ENCODE measurements at places on chromosomes 7 and 10.
A peak's percentile ranks its signal among the peaks of the same experiment; 100 is the strongest.

GRCh38 chr7:30163231-30163894, 28.6 kb downstream of the MTURN start:
- DNase-seq, result no peak

DNA sequence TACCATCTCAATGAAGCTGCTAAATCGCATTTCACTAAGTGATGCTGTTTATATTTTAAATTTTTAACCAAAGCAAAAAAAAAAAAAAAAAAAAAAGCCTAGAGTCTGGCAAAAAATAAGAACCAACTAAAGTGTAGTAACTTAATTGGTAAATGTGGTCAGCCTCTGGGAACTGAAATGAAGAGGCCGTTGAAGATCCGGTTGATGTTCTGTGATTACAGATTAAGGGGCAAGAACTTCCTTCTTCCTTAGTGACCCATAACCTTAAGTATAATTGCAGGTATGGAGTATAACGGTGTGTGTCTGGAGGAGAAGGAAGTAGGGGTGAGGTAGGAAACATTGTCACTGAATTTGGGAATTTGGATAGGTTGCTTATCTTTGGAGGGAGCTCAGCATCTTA, 7.7 kb upstream of the SRGN start:
- DNase-seq, result no peak

DNA sequence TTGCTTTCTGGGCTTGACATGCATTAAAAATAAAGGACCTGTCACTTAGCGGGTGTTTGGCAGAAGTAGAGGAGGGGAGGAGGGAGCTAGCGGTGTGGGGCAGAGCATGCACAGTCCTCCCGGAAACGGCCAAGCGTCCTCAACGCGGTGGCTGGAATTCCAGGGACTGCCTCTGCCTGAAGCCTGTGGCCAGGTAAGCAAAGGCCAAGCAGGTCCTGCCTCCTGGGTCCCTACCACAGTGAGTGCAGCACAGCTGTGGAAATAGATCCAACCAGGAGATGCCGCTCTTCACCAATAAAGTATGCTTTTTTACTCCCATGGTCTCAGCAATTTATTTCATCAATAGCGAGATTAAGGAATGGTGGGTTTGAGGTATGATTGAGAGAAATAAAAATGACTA, 323.4 kb downstream of the WDR37 start:
- no peak for DNase-seq

DNA sequence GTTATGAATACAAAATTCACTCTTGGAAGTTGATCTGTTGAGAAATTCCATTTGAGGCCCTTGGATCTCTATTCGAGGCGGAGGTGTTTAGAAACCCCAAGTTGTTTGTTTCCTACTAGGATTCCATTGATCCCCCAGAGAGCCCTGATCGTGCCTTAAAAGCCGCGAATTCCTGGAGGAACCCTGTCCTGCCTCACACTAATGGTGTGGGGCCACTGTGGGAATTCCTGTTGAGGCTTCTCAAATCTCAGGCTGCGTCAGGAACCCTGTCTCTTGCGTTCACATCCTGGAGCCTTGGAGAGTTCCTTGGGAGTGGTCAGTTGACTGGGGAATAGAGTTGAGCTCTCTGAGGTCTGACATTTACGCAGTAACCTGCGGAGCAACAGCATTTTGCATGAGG, 1.2 kb downstream of the CFAP69 start:
- no peak for DNase-seq

- no peak for DNase-seq
Measured at GRCh38 chr10:95745501-95745900, 10.5 kb upstream of the ENTPD1 start.

GRCh38 chr10:116893686-116894037, 44.4 kb downstream of the ENO4 start:
- no peak for DNase-seq

DNA sequence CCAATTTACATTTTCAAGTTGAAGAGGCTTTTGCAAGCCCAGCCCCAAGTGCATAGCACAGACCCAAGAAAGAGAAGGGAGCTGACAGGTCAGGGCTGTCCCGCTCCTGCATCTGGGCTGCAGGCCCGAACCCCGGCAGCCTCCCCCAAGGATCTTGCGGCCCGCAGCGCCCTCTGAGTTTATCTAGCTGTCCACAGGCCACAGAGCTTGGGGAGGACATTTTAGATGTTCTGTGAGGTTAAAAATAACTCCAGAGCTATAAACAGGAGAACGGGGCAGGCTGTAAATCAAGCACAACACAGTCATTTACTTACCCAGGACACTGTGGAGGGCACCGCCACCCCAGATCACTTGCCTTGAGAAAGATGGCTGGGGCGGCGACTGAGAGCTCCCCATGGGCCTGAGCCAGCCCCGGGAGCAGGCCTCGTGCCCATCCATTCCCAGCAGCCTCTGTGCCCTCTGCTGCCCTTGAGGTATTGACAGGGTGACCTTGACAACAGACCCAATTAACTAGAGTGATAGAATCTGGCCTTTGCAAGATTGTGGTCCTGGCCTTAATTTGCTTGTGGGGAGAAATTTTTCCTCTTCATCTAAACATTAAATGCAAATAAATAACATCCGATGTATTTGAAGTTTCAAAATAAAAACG, 563.0 kb downstream of the TCERG1L start:
- DNase-seq, result no peak

DNA sequence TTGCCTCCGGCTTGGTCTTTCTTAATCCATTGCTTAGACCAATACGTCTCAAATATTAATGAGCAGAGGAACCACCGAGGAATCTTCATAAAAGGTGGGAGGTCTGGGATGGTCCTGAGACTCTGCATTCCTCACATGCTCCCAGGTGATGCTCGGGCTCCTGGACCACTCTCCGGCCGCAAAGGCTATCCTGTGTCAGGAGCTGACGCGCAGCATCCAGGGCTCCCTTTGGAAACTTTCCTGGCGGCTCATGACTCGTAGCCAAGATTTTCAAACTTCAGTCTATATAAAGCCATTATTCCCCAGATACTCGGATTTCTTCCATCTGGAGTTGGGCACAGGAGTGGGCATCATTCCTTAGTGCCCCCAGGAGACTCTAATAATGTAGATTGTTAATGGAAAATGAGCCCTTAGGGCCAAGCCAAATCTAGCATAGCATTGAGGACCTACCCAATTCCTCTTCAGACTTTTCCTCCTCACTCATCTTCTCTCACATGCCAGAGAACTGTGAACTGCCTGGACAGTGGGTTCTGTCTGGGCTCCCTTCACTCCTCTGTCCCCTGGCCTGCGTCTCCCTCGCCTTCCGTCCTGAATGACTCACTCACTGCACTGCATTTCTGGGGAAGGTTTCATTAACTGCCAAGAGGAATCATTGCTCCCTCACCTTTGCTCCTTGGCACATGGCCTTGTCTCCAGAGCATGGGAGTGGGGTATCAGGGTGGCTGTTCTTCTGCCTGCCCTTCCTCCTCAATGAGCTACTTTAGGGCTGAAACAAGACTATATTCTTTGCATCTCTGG, 89.3 kb downstream of the MKI67 start:
- no peak for DNase-seq

DNA sequence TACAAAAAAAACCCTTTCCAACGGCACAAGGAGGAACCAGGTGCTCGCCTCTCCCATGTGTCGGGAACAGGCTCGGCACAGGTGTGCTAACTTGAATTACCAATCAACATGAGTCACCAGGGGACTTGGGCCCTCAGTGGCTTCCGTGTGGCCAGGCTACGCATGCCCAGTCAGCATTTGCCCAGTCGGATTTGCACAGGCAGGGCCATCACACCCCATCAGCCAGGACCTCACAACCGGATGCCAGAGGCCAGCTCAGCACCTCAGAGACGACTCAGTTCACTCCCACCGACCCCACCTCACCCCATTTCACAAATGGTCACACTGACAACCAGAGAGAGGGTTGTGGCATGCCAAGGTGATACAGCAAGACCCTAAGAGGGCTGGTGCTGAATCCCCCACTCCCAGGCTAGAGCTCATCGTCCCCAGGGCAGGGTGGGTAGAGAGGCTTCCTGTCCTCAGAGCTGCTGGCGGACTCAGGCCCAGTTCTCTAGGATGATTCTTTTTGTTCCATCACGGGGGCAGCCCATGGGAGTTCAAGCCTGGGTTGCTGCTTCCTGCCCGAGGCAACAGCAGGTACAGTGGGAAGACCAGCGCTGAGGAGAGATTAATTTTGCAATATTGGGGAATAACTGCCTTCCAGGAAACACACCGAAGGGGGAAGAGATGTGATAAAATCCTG, 13.6 kb downstream of the ANXA11 start:
- no peak for DNase-seq

GRCh38 chr7:8068892-8069686, 100.5 kb downstream of the GLCCI1 start:
- DNase-seq, result no peak

GRCh38 chr7:30464231-30464671, 14.3 kb downstream of the NOD1 start:
- no peak for DNase-seq

DNA sequence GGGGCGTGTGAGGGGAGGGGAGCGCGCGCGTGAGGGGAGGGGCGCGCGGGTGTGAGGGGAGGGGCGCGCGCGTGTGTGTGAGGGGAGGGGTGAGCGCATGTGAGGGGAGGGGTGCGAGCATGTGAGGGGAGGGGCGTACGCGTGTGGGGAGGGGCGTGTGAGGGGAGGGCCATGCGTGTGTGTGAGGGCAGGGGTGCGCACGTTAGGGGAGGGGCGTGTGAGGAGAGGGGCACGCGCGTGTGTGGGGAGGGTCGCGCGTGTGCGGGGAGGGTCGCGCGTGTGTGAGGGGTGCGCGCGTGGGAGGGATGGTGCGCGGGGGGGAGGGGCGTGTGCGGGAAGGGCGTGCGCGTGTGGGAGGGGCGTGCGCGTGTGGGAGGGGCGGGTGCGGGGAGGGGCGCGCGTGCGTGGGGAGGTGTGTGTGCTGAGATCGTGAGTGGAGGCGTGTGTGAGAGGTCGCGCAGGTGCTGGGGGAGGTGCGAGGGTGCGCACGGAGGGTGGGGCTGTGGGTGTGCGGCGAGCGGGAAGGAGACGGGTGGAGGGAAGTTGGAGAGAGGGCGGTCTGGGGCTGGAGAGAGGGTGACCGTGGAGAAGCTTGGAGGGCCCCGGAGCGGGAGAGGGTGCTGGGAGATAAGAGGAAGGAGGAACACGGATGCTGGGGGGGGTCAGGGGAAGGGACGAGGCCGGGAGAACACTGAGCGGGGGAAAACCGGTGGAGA, 19.7 kb downstream of the MXI1 start:
- DNase-seq, result peak; percentile 76

DNA sequence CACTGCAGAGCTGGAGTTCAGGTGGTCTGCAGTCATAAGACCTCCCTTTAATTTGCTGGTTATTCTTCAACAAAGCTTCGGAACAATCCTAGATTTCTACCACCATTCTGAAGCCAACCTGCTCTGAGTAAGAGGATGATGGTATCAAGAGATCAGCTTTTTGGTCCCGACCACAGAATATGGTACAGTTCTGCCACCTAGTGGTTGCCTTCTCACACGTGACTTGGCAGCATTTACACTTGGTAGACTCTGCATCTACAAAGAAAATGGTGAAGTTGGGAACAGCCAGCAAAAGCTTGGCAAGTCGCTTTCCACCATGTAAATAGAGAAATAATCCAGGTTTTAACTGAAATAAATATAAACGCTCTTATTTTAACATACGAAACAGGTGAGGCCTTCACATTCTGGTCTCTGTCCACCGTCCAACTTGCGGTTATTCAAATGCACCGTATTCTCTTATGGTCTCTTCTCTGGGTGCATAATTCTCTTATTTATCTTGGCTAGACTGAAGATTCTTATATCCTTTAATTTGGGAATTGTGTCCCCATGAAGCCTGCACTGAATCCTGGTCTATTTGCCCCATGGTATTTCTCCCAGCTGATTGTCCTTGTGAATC, 173.9 kb upstream of the GRM3 start:
- no peak for DNase-seq

DNA sequence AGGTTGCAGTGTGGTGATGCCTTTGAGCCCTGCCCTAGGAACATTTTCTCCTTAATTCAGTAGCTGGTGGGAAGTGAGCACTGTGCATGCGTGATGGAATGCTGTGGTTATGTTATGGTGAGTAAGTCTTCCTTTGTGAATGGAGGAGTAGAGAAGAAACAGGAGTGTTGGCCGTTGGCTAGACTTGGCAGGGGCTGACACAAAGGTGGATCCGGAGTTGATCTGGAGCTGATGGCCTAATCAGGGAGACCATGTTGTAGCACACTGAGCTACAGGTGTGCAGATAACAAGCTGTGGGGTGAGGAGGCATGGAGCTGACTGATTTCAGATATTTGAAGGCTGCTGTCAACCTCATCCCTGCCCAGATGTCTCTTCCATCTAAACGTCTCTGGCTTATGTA, 122.3 kb downstream of the CNNM2 start:
- DNase-seq, result no peak

- no peak for DNase-seq
Measured at GRCh38 chr7:50564640-50565558, at the start of gene DDC. TSS of gene DDC (minus strand) at chr7:50565405. CDS start at chr7:50544085, 21,320 bp downstream.

DNA sequence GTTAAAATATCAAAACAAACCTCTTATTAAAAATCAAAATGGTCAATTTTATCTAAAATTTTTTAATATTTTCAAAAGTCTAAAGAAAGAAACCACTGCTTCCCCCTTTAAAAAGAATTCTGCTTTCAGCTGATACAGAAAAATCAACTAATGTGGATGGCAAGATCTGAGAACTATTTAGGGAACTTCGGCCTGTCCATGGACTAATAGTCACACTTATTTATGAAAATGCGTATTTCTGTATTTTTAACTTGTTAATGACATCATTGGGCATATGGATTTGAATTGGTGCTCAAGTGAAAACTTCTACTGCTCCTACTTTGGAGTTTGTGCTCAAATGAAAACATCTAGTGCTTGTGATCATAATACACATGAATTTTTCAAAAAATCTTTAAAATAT, 31.9 kb downstream of the RNLS start:
- no peak for DNase-seq

GRCh38 chr10:114284346-114285071, 45.5 kb downstream of the VWA2 start:
- DNase-seq, result no peak

DNA sequence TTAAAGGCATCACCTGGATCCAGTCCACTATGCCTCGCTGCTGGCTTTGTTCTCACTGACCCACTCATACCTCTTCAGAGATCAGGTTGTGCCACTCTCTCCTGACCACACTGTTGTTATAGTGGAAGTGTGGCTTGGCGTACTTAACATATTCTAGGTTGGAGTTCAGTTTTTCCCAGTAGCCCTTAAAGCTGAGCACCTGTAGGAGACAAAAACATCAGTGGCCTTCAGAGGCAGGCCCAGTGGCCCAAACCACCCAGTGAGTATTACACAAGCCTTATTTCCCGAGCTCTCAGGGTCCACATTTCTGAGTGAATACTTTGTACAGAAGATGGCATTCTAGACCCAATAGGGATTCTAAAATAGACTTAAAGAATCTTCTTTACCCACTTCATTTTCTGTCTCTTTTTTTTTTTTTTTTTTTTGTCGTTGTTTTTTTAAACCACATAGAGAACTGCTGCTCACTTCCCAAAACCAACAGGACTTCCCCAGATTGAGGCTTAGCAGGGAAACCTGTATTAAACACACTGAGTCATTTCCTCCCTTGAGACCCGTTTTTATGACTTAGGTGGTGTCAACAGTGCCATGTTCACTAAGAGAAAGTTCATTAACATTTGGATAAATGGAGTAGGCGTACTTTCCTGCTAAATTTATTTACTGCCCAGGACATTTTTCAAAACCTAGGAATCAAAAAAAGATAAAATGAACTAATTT, 85.8 kb downstream of the GSAP start:
- no peak for DNase-seq

- DNase-seq, result no peak
Measured at GRCh38 chr10:96622013-96622787, 35.4 kb upstream of the TM9SF3 start.

- no peak for DNase-seq
Measured at GRCh38 chr10:49252313-49253034, 46.5 kb upstream of the C10orf71 start.

- DNase-seq, result no peak
Measured at GRCh38 chr7:94557215-94557614, 47.6 kb downstream of the CASD1 start.

- DNase-seq, result peak; percentile 10
Measured at GRCh38 chr10:124262234-124262865, 156.4 kb downstream of the OAT start.
